Activated CD4-positive, alpha-beta memory T cell treated with anti-CD3 and anti-CD28 coated beads for 36 hours (primary cell): ENCODE measurements at places on chromosomes 13 and 19.

- DNase-seq: no peak
These were observed 191.6 kb downstream of the EFNB2 start for GRCh38 chr13:106343836-106344235.

DNA sequence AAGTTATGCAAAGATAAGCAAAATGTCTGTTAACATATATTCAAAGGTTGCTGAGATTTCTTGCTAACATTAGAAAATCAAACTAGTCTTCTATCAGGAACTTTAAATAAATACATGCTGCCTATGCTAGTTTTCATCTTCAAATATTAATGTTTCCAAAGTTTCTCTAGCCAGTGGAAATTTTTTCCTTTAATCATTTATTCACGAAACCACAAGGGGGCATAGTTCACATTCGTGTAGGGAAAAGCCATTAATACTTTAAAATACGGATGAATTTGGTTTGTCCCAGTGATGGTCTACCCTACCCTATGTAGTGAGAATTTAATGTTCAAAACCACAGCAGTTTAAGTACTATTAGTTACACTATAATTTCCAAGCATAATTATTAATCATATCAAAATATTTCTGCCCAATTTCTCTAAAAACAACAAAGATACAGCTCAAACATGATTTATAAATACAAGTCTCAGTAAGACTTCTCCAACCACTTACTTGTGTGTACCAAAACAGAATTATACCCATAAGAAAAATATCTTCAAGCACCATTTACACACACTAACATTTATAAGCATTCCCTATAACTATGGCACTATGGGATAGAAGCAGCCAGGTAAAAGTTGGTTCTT is 16.2 kb downstream of the NUFIP1 start:
- no peak for DNase-seq

- DNase-seq: no peak
These were observed 33.7 kb upstream of the VSTM2B start for GRCh38 chr19:29491995-29492577.

- DNase-seq: no peak
These were observed 19.0 kb upstream of the IL17D start for GRCh38 chr13:20684546-20684945.

GRCh38 chr19:35045667-35046300 is 4.3 kb downstream of the HPN start:
- DNase-seq: peak; percentile 68

DNA sequence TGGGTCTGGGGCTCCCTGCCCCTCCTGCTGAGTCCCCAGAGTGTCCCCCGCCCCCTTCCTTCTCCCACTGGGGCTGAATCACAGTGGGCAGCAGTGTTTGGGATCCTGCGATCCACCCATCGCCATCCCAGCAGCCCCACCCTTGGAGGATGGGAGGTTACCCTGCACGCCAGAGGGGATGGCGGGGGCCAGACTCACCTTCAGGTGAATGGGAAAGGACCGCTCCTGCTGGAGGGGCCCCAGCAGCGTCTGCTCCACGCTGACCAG is 569 bp downstream of the DLEU7 start:
- DNase-seq: no peak

DNA sequence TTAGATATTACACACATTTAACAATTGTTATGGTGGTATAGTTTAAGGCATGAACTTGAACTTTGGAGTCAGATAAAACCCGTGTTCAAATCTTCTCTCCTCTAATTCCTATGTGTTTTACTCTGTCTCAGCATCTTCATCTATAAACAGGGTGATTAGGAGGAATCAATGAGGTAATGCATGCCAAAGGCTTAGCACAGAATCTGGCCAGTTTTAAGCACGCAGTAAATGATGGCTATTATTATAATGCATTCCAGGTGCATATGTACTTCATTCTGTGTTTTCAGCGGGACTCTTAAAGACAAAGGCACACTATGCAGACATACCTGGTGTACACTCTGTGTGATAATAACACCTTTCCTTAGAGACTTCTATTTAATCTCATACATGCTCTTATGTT is 88.0 kb upstream of the FRY start:
- no peak for DNase-seq

GRCh38 chr13:98941126-98941525 is 36.7 kb downstream of the DOCK9 start:
- DNase-seq: no peak

- DNase-seq: no peak
These were observed 3.5 kb upstream of the DOCK6 start for GRCh38 chr19:11265785-11266236.

- peak; percentile 94 for DNase-seq
These were observed at the start of gene ZNF784 for GRCh38 chr19:55624109-55625003. ZNF784 (minus strand) TSS chr19:55624566; CDS start chr19:55624561, 5 bp downstream.

GRCh38 chr19:55027472-55028337 is 10.4 kb downstream of the GP6 start:
- DNase-seq: no peak

GRCh38 chr19:58585442-58586132 is 12.5 kb upstream of the MZF1 start:
- no peak for DNase-seq

GRCh38 chr19:54173951-54174834 is 1.2 kb upstream of the TMC4 start:
- no peak for DNase-seq

GRCh38 chr13:86579662-86580061 is 780.4 kb upstream of the SLITRK6 start:
- no peak for DNase-seq

DNA sequence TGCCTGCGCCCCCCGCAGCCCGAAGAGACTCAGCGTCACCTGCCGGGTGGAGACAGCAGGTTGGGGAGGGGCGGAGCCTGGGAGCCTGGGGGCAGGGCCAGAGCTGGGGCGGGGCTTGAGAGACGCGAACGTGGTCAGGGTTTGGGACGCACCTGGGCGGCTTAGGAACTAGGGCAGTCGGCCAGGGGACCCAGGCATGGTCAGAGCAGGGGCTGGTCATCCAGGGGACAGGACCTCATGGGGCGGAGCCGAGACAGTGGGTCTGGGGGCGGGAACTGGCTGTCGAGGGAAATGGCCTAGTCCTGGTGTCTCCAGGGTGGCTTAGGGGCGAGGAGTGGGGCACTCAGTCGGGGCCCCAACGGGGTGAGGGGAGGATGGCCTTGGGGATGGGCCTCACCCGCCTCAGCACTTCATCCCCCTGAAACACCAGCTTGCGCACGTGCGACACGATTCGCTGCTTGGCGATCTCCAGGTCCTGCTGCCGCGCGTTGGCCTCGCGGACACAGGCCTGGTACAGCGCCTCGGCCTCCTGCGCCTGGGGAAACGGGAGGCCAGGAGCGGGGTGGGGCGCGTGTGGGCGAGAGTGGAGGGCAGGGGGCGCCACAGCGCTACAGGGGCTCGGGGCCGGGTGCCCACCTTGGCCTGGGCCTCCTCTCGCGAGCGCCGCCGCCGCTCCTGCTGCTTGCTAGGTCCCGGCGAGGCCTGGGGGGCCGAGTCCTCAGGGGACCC is 5.8 kb downstream of the GMIP start:
- peak; percentile 26 for DNase-seq

DNA sequence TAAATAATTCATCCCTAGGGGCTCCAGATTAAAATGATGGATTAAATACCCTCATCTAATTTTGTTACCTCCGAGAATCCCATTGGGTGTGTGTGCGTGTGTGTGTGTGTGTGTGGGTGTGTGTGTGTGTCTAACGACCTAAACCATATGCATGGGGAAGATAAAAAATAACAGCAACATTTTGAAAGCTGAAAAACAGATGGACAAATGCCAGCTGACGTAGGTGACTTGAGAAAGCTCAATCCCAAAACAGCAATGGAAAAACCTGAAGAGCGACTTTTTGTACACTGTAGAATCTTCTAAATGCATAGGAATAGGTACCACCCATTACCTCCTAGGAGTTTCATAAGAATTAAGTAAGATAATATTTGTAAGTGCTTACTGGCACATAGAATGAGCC is 8.7 kb upstream of the RPL21 start:
- no peak for DNase-seq

DNA sequence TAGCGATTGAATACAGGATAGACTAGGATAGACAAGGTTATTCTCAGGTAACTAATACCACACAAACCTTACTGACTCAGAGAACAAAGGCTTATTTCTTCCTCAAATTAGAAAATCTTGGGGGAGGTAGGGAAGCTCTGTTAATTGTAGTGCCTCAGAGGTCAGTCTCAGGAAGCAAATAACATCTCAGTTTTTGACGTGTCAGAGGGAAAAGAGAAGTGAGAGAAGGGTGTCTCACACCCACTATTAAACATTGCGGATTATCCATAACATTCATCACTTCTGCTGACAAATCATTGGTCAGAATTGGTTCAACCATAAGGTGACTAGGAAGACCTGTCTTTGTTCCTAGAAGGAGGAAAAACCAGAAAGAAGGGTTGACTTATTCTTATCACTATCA is 579.4 kb upstream of the MIR17HG start:
- no peak for DNase-seq

- no peak for DNase-seq
These were observed 1124.5 kb upstream of the ATXN8OS start for GRCh38 chr13:68982961-68983619.

DNA sequence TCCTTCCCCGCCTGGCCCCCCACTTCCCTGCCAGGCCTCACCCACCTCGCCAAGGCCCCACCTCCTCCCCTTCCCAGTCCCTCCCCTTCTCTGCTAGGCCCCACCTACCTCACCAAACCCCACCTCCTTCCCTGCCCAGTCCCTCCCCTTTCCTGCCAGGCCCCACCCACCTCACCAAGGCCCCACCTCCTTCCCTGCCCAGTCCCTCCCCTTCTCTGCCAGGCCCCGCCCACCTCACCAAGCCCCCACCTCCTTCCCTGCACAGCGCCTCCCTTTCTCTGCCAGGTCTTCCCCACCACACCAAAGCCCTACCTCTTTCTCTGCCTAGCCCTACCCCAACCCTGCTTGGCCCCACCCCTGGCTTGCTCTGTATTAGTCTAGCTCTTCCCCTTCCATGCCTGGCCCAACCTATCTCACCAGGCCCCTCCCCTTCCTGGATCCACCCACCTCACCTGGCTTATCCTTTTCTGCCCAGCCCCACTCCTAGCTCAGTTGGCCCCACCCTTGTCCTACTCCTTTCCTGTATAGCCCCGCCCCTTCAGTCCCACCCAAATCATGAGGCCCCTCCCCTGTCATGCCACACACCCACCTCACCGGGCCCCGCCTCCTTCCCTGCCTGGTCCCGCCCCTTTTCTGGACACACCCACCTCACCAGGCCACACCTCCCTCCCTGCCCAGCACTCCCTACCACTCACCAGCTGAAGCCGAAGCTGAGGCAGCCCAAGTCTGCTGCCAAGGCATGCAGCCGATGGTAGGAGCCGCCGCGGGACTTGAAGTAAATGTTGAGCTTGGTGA is 16.2 kb downstream of the CERS1 start:
- DNase-seq: peak; percentile 41

DNA sequence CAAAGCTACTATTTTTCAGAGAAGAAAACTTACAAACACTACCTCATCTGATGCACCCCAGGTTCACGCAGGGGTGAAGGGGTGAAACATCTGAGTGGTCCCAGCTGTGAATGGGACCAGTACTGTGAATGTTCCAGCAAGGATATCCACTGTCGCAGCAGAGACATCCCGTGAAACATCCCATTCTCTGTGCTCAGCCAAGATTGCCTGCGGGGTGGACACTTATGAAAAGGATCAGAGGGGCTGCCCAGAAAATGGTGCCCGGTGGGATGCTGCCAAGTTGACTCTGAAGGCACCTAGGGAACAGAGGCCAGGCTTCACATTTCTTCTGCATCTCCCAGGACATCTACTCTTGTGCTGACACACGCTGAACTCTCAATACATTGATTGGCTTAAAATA is 15.9 kb downstream of the IRS2 start:
- DNase-seq: no peak

DNA sequence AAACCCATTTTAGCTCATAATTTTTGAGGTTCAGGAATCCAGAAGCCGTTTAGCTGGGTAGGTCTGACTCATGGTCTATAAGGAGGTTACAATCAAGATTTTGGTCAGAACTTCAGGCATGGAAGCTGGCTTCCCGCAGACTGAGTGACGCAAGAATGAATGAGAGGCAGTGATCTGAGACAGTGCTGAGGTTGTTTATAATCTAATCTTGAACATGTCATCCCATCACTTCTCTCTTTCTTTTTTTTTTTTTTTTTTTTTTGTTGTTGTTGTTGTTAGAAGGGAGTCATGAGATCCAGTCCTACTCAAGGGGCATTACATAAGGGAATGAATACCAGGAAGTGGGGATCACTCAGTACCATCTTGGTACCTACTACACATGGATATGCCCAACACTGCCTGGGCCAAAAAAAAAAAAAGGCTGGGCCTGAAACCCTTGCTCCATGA is 217.4 kb downstream of the DLEU7 start:
- DNase-seq: no peak

GRCh38 chr19:2171349-2172145 is 7.8 kb downstream of the DOT1L start:
- peak; percentile 92 for DNase-seq

GRCh38 chr13:110233181-110233950 is 73.6 kb downstream of the COL4A1 start:
- no peak for DNase-seq

GRCh38 chr13:102694937-102695336 is at the start of gene METTL21C:
METTL21C (minus strand) TSS chr13:102695044; CDS start chr13:102694498, 546 bp downstream.
- no peak for DNase-seq

- no peak for DNase-seq
These were observed 1.3 kb downstream of the ZNF134 start for GRCh38 chr19:57615346-57615745.

DNA sequence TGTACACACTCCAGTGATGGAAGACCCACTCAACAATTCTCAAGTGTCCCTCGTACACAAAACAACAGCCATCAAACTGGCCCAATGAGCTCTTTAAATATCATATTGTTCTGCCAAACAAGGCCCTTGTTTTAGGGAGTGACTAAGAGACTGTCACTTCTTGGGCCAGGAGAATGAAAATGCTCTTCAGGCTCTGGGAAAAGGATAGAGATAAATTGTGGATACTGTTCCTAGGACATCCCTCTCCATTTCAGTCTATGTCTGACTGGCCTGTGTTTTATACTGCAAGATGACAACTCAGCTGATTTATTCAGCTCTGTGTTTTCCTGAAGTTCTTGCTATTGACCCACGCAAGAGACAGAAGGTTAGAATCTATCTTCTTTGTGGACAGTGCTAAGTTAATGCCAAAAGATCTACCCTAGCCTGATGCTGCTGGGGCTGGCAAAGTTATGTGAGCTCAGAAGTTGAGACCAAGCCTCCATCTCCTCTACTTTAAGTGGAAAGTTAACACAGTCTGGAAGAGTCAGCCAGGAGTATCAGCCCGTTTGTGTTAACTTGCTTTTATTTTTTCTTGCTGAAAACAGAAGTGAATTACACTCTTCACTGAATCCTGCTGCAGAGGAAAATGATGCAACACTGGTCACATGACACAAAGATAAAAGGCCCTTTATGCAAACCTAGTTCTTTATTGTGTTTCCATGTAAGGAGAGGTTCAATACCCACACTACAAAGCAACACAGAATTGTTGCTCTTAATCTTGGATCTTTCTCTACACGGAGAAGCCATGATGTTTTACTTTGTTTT is 14.6 kb downstream of the FRY start:
- DNase-seq: no peak

GRCh38 chr19:53554804-53555203 is 16.9 kb downstream of the ZNF331 start:
- DNase-seq: no peak

GRCh38 chr13:77359171-77359570 is 32.3 kb upstream of the MYCBP2 start:
- DNase-seq: no peak
